ENCODE measurements at places on chromosomes 6 and 20.
A peak's percentile ranks its signal among the peaks of the same experiment; 100 is the strongest.

DNA sequence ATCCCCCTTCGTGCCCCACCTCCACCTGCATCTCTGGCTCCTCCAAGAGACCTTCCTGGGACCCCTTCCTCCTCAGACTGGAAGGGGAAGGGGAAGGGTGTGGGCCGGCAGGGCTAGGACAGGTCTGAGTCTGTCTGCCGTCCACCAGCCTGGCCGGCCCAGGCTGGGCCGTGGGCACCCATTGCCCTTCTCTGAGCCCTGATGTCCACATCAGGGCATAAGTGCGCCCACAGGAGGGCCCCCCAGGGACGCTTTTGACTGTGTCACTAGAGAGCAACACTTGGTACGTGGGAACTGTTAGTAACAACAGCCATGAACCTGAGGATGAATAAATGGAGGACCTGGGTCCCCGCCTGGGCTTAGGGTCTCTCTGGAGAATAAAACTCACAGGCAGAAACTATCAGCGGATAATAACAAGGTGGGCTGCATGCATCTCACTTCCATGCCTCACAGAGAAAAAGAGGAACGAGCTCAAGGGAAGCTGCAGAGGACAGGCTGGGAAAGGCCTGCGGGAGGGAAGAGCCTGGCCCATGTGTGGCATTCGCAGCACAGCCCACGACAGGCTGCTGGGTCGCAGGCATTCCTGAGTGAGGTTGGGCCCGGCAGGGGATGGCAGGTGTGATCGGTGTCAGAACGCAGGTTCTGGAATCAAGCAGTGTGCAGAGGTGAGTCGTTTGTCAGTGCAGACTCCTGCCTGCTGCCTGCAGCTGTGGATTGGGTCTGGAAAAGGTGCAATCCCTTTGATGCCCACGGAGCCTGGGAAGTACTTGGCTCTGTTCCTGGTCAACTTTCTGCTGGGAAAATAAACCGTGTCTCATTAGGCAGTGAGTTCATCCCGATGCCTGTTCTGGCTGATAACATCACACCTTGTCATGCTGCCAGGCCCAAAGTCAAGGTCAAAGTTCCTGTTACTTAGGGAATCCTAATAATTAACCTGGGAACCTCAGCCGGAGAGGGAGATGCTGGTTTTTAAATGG, 60.9 kb downstream of the BCAS4 start:
- peak; percentile 23 for DNase-seq

- DNase-seq, result no peak
Observed at GRCh38 chr6:157853018-157853805, 30.2 kb downstream of the SNX9 start.

DNA sequence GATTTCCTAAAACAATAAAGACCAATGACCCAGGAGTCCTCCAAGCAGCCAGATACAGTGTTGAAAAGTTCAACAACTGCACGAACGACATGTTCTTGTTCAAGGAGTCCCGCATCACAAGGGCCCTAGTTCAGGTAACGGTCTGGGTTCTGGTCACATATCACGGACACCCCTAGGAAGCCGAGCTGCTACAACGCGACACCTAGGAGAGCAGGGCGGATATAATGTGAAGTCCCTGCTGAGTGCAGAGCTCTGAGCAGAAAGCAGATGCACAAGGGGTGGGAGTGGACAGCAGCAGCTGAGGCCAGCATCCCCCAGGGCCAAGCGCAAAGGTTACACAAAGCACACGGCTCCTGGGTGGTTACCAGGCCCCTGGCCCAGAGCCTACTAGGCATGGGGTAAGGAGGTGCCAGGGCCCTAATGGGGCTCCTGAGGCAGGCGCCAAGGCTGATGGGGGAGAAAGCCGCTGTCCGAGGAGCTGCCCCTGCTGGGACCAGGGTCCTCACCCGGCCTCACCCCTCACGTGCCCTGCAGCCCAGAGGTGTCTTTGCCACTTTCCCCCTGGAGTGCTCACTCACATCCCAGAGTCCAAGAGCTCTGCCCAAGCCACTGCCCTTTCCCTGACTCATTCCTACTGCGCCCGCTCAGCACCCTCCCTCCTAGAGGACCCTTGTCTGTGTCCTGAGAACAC, 8.4 kb downstream of the CST7 start:
- no peak for DNase-seq

GRCh38 chr20:11952639-11953038, 34.9 kb downstream of the BTBD3 start:
- DNase-seq, result peak; percentile 11

DNA sequence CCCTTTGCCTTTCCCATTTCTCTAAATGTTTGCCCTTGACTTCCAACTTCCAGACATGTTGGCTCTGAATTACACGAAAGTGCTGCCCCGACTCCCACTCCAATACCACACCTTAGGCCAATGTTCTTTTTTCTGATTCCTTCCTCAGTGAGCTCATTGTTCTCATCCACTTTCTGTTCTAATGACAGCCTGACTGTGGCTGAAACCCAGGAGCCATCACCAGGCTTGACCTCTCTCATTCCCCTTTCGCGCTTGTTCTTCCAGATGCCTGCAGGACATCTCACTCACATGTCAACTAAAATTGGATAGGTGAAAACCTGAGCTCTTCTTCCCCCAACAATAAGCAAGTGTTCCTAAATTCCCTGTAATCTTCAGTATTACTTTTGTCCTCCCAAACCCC, 40.4 kb downstream of the PTPRK start:
- DNase-seq, result no peak

- DNase-seq, result no peak
Observed at GRCh38 chr6:143096403-143096802, 35.7 kb downstream of the AIG1 start.

DNA sequence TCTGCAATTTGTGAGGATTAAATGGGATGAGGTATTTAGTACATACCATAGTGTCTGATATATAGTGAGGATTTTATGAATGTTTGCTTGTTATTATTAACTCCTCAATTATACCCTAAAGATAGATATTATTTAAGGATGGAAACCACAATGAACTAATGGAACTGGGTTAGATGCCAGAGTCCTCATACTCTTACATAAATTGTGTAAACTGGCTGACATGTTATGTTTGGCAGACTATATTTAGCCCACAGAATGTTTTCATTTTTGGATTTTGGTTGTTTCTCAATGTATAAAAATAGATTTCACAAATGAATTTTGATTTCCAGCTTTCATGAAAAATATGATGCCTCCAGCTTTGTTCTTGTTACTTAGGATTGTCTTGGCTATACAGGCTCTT, 37.6 kb downstream of the HTR1B start:
- peak; percentile 54 for DNase-seq

DNA sequence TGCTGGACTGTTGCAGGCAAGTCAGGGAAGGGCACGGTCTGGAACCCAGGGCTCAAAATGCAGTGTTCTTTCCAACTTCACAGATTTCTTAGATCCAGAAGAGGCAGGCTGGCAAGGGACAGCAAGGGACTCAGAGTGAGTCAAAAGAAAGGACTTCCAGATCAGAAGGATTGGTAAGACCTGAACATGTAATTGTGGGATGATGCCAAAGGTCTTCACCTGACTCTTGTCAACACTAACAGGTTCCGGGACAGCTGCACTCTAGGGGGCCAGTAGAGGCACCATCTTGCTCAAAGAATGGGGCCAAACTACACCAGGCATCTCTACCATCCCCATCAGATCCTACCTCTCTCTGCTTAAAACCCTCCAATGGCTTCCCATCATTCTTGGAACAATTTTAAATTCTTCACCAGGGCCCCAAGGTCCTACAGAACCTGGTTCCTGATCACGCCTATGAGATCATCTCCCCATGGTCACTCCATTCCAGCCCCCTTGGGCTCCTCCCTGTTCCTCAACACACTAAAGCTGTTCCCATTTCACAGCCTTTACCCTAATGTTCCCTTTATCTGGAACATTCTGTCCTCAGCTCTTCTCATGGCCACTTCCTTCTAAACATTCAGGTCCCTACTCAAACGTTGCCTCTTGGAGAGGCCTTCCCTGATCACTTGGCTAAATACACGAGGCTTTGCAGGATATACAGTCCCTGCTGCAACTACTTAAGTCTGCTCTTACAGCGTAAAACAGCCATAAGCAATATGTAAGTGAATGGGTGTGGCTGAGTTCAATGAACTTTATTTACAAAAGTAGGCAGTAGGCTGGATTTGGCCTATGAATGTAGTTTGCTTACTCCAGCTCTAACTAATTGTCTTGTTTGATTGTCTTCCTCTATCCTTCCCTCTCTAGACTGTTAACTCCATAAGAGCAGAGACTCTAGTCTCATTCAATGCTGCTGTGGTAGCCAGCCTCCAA, 29.6 kb upstream of the TTPAL start:
- DNase-seq, result no peak

DNA sequence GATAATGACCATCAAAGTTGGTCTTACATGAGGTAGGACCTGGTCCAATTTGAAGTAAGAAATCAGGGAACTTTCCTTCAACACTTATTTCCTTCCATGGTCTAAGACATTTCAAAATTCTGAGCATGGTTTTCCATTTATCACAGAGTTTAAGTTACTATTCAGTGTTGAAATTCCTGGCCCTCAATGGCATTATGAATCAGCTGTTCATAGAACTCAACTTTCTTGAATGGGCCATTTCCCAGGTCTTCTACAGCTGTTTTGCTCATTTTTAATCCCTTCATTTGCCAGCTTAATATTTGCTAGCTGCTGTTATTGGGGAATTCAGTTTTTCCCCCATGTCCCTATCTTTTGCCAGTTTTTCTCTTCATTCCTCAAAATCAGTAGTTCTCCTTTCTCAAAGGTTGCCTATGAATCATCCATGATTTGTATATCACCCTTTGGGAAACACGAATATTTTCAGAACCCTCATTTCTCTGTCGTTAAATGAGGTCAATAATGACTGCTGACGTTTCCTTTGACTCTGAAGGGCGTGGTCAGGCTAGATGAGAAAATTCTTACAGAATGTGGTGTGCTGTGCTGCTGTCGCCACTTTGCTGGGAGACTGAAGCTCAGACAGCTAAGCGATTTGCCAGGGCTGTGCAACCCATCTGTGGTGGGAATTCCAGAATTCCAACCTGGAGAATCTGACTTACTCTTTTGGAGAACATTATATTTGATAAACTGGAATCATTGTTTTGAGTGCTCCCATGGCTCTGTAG, 216.5 kb upstream of the FLRT3 start:
- peak; percentile 70 for DNase-seq

GRCh38 chr20:38747495-38748096, 664 bp upstream of the ACTR5 start:
- DNase-seq, result no peak

- peak; percentile 72 for DNase-seq
Observed at GRCh38 chr20:45290677-45291355, 15.8 kb upstream of the RBPJL start.

DNA sequence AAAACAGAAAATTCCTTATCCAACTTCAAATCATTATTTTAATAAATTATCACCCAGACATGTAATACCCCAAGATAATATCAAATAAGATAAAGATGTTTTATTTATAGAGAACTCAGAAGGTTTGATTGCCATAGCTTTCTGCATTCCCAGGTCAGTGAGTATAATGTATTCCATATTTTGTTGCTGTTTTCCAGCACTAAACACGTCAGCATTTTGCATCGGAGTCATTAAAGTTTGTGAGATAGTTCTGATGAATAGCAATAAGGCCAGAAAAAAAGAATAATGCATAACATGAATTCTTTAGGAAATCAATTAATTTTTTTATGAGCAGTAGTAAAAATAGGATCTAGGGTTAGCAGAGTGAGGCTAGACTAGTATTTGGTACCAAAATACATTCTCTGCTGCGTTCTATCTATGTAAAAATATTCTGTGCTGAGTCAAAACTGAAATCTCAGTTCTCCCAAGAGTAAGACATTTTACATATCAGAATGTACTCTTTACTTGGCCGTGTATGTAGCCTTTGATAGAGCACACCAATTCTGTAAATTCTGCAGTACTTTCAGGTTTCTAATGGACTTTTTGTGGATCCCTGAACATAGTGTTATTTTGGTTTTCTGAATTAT, 269.9 kb upstream of the AGPAT4 start:
- DNase-seq, result no peak

- no peak for DNase-seq
Observed at GRCh38 chr6:9197726-9198125, 762.4 kb upstream of the SLC35B3 start.

- DNase-seq, result no peak
Observed at GRCh38 chr6:136251394-136251793, 1.3 kb upstream of the MTFR2 start.

DNA sequence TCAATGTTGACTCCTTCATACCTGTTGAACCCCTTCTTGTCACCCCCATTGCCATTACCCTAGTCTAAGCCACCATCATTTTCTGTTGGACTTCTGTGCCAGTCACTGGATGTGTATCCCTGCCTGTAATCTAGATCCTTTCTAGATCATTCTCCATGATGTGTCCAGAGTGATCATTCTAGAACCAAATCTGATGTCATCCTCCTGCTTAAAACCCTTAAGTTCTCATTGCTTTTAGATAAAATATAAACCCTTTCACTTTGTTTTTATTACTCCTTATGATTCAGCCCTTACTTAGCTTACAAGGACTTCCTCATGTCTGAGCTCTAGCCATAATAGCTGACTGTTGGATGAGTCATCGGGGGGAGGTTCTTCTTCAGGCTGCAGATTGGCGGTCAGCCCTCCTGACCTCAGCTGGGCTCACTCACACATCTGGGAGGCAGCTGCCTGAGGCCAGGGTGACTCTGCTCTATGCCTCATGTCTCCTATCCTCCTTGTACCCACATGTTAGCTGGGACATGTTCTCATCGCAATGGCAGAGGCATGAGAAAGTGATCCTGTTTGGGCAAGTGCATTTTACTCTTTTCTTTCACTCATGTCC, 287.6 kb downstream of the ESR1 start:
- DNase-seq, result peak; percentile 100

GRCh38 chr6:89351671-89352277, 748 bp downstream of the UBE2J1 start:
- DNase-seq, result no peak

DNA sequence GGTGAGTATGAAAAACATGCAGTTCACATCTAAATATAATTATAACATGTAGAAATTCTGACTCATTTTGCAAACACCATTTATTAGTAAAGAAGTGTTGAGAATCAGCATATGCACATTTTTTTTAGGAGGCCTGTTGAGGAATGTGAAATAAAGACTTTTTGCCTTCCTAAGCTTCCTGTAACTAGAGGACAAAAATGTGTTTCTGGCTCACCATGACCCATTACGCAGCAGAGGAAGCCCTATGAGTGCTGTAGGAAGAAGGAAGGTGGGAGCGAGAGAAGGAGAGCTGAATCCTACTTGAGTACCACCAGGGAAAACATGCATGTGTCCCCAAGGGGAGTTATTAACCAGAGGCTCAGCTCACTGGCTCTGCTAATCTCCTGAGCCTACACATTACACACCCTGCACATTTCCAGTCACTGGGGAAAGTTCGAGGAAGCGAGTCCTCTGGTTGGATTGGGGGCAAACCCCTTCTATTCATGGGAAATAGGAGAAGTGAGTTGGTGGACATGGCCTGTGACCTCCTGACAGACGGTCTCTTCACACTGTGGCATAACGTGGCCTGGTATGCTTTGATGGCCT, 540.5 kb upstream of the JAG1 start:
- DNase-seq, result no peak
